GM04504 (cell line): ENCODE measurements at places on chromosomes 11 and 22.

DNA sequence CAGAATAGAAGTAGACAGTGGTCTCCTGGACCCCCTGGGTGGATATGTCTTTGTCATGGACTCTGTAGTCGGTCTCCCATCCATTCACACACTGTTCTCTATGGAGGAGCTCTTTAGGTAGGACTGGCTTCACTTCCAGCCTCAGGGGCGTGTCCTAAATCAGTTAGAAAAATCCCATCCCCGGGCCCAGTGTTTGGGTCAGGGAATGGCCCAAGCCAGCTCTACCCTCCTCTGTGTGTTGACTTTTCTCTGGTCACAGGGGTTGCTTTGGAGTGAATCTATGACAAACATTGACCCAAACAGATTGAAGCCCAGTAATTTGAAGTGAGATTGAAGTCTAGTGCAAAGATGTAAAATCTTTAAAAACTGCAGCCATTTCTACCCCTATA, 34.0 kb downstream of the WEE1 start:
- DNase-seq = no peak

DNA sequence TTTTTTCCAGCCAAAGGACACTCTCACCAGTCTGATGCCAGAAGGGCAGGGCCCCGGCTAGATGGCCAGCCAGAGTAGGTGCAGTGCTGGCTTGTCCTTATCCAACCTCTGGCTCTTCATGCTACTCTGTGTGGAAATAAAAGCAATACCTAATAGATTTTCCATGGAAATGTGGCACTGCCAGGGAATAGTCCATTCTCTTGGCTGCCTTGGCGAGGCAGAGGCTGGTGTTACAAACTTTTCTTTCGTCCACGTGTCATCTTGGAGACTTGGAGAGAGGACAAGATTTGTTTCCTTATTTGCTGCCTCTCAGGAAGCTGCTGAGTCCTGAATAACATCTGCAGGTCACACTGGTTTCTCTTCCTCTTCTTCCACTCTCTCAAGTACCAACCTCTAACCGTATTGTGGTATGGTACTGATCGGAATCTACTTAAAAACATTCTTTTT, 17.2 kb upstream of the C1QTNF4 start:
- DNase-seq = no peak

DNA sequence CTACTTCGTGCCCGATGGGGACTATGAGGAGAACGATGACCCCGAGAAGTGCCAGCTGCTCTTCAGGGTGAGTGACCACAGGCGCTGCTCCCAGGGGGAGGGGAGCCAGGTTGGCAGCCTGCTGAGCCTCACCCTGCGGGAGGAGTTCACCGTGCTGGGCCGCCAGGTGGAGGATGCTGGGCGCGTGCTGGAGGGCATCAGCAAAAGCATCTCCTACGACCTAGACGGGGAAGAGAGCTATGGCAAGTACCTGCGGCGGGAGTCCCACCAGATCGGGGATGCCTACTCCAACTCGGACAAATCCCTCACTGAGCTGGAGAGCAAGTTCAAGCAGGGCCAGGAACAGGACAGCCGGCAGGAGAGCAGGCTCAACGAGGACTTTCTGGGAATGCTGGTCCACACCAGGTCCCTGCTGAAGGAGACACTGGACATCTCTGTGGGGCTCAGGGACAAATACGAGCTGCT, 751 bp downstream of the FIBIN start:
- DNase-seq = no peak

GRCh38 chr11:88657076-88657738, 319.7 kb upstream of the CTSC start:
- DNase-seq = no peak

GRCh38 chr22:33302049-33302545, 243.9 kb upstream of the SYN3 start:
- DNase-seq = peak; percentile 40

DNA sequence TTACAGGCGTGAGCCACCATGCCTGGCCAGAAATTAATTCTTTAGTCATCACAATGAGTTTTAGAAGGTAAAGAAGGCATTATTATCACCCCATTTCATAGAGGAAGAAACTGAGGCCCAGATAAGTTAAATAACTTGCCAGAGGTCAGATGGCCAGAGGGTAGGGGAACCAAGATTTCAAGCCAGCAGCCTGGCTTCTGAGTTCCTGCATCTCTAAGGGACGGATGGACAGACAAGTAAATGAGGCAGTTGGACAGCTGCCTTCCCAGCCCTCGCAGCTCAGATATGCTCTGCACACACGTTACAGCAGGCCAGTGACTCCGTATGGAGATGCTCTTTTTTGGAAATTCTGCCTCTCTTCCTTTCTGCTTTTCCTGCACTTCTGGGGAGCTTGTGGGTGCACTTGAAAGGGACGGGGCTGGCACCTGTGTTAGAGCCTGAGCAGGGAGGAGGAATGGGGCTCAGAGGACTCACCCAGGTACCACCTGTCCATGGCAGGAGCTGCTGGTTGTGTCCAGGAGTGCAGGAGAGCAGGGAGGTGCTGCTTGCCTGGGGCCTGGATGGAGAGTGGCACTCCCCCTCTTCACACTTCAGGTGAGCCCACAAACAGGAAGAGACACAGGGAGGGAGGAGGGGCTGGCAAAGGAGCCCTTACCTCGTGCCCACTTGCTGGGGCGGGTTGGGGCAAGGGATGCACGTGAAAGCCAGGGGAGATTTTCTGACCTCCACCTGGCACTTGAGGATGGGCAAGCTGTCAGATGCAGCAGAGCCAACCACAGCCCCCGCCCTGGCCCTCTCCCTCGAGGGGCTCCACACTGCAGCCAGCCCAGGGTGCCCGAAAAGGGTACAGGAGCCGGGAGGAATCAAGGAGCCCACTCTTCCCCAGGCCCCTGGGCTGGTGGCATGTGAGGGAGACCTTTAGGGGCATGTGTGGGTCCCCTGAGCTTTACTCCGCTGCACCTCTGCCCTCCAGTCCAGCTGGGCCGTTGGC, 3.3 kb upstream of the FXYD2 start:
- DNase-seq = no peak

DNA sequence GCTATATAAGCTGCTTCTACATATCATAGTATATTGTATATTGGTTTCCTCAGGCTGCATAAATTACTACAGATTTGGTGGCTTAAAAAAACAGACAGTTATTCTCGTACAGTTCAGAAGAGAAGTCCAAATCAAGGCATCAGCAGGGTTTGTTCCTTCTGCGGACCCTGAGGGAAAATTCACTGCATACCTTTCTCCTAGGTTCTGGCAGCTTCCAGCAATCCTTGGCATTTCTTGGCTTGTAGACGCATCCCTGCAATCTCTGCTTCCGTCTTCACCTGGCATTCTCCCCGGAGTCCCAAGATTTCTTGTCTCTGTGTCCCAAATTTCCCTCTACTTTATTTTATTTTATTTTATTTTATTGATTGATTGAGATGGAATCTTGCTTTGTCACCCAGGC, 142.8 kb downstream of the COMMD9 start:
- no peak for DNase-seq

GRCh38 chr11:64742087-64742888, 1.7 kb downstream of the RASGRP2 start:
- DNase-seq = no peak

- no peak for DNase-seq
Measured at GRCh38 chr11:64379160-64379559, 20.2 kb downstream of the RPS6KA4 start.

DNA sequence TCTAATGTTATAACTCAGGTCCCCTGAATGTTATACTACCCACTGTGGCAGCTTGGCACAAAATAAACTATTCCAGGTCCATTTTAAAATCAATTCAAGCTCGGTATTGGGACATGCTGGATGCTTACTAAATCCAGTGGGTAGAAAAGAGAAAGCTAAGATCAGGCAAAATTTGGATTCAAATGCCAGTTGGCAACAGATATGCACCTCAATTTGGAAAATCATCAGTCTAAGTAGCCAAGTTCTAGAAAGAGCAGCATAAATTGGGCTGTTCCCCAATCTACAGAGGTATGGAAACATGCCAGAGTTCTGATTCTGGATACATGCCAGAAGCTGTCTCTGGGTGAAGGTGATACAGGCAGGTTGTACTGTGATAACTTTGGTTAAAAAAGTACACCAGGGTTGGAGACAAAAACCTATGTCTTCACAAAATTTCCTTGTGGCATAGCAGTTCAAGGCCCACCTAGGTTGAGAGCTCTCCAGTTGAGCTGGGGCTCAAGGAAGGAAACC, 427.8 kb downstream of the LRRC4C start:
- DNase-seq = no peak

- no peak for DNase-seq
Measured at GRCh38 chr11:36757075-36757474, 159.0 kb upstream of the RAG2 start.

DNA sequence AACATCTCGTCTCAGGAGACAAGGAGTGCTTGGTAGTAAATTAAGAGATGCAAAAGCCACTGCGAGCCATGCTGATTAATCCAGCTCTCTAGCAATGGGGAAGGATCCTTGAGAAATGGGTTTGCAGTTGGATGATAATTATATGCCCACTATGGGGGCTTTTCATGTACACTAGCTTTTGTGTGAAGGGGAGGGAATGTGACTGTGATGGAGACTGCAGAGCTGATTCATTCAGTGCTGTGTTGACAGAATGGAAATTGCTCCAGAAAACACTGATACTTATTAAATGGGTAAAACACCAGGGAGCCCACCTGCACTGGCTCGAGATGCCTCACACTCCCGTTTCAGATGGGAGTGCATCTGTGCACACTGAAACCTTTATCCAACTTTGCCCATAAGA, 37.0 kb upstream of the KIRREL3 start:
- no peak for DNase-seq
